ENCODE measurements at places on chromosomes 12 and 14.
A peak's percentile ranks its signal among the peaks of the same experiment; 100 is the strongest.

DNA sequence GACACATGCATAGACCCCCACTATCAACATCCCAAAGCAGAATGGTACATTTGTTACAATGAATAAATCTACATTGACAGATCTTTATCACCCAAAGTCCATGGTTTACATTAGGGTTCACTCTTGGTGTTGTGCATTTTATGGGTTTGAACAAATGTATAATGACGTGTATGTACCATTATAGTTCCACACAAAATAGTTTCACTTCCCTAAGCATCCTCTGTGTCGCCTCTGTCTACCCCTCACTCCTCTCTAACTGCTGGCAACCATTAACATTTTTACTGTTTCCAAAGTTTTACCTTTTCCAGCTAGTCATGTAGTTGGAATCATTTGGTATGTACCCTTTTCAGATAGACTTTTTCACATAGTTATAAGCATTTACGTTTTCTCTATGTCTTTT is 69.5 kb upstream of the LMO3 start:
- no peak for DNase-seq

GRCh38 chr12:29103539-29103974 is 45.5 kb upstream of the FAR2 start:
- no peak for DNase-seq

GRCh38 chr12:85923767-85924331 is 49.8 kb downstream of the NTS start:
- no peak for DNase-seq

DNA sequence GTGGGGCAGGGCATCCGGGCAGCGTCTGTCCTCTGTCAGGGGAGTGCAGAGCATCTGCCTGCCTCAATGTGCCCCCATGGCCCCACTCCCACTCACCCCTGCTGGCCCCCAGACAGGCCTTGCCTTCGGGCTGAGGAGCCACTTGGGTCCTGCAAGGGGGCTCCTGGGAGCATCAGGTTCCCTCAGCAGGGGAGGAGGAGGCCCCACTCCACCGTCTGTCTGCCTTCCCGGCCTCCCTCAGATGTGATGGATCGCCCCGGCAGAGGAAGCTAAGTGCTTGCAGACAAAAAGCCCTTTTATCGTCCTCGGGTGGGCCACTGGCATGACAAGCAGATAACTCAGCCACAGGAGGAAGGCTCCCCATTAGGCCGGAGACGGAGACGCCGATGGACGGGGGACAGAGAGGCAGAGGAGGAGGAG is 35.1 kb downstream of the NCOR2 start:
- no peak for DNase-seq

DNA sequence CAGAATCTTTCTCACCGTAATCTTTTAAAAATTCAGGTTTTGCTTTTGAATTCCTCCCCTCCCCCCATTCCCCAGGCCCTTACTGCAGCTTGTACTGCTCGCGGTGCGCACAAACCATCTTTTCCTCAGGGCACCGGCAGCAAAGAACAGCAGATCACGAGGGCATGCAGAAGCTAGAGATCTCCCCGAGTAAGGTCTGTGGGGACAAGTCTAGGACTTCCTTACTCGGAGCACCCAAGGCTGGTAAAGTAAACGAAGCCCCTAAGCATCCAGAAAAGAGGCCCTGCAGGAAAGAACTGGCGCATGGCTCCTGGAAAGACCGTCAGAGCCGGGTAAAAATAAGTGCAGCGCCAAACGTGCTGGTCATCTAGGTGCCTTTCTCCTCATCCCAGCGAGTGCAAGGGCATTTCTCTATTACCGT is 727 bp downstream of the LDHB start:
- peak; percentile 22 for DNase-seq

DNA sequence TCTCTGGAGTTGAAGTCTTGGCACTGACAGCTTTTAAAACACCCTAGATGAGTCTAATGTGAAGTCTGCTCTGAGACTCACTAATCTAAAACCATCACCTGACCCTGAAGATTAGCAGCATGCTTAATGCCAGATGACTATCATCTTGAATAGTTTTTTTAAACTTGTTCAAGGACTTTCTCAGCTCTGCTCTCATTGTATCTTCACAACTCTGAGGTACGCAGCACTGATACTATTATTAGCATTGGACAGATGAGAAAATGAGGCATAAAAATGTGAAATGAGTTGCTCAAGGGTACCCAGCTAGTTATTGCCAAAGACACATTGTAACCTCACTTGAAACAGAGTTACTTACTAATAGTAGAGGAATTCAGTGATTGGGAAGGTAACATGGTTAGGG is 4.8 kb downstream of the SLC38A1 start:
- DNase-seq = no peak

DNA sequence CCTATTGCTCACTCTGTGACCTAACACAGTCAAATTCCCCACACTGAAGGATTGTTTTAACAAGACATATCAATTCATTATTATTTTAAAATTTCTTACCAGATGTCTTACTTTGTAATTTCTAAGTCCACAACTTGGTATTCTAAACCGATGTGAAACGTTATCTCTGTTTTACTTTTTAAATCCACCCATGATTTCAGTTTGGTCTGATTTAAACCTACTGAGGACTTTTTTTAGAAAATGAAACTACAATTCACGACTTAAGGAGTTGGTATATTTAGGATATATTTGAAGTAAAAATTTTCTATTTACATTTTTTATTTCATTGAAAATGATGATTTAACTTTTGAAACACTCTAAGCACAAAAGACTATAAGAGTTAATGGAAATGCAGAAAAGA is 35.1 kb upstream of the GRIP1 start:
- no peak for DNase-seq

- DNase-seq = no peak
These were observed 189.0 kb upstream of the AMIGO2 start for GRCh38 chr12:47268501-47269454.

DNA sequence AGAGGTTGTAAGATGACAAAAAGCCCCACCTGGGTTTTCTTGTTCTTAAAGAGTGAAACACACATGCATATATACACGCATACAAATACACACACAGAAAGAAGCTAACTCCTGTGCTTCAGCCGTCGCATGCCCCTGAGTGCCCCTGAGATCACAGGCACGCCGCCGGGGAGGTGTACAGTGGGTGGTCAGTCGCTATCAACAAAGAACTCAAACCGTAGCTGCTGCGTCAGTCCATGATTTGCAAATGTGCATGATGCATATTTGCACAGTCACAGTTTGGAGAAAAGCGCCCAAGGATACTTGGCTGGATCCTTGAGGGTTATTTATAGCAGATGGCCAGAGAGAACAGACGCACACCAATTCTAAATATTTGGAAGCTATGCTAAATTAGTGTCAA is 206.9 kb downstream of the TMEM132D start:
- DNase-seq = no peak

GRCh38 chr12:95004610-95005009 is 1.1 kb upstream of the NDUFA12 start:
- no peak for DNase-seq

DNA sequence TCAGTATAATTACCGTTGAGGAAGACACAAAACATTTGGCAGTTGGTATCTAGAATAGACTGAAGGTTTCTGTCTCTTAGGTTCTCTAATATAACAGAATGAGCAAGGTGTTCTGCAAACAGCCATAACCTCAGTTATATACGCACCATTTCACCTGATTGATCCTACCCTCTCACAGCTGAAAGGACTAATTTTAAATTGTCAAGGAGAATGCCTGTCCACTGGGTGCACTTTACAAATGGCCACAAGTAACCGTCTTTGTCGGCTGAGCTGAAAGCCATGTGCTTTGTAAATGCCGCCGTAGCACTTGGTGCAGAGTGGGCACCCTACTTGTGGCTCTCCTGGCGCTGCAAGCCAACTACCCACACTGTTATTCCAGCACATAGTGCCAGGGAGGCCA is 466.3 kb downstream of the AACS start:
- DNase-seq = no peak

- DNase-seq = no peak
These were observed 42.5 kb downstream of the PRIMA1 start for GRCh38 chr14:93745603-93746273.

- no peak for DNase-seq
These were observed 26.4 kb upstream of the ZFP36L1 start for GRCh38 chr14:68819260-68819691.

DNA sequence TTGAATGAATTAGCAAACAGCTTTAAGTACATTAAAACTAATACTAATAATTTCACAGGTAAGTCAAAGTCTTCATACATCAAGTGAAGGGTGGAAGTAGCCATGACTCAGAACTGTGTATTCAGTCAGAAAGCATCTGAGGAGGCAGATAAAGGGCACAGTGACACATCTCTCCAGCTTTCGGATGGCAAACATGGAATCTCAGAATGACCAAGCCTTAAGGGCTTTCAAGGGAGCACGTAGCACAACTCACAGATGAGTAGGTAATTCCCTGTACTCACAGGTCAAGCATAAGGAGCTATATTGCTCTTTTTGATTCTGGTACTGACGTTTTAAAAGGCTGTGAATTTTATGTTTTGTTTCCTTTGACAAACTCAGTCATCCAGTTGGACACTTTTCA is 56.0 kb downstream of the MDGA2 start:
- DNase-seq = no peak

GRCh38 chr12:54352022-54352531 is 12.2 kb downstream of the GPR84 start:
- DNase-seq = no peak

DNA sequence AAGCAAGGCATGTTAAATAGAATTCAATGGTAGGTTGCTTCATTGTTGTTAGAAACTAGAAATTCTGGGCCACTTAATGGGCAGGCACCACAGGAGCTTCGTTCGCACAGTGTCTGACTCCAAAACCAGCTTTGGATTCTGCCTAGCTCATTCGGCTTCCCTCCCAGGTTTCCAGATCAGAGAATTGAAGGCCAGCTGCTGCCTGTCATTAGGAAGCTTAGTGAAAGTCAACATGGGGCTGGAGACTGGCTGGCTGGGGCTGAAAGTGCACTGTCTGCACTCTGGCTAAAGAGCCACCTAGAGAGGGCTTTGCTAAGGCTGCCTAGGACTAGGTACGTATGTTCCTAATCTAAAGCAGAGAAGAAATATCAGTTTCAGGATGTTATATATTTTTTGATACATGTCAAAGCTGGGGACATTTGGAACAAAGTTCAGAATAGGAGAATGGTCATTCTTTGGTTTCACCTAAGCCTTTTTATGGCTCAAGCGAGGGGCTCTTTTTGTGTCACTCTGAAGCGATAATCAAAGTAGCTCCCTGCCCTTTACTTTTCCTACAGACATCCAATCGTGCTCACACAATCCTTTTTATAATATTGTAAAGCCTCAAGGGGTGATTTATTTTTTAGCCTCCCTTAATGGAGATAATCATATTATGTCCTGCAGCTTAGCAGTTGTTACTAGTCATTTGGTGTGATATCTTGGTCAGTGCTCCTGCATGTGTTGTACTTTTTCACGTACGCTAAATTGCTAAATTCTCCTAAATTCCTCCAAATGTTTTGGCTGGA is 238.5 kb upstream of the NAV3 start:
- DNase-seq = no peak

- no peak for DNase-seq
These were observed 4.3 kb downstream of the TEDC1 start for GRCh38 chr14:105495101-105495989.

- no peak for DNase-seq
These were observed 149.0 kb upstream of the PRMT8 start for GRCh38 chr12:3342051-3342450.

DNA sequence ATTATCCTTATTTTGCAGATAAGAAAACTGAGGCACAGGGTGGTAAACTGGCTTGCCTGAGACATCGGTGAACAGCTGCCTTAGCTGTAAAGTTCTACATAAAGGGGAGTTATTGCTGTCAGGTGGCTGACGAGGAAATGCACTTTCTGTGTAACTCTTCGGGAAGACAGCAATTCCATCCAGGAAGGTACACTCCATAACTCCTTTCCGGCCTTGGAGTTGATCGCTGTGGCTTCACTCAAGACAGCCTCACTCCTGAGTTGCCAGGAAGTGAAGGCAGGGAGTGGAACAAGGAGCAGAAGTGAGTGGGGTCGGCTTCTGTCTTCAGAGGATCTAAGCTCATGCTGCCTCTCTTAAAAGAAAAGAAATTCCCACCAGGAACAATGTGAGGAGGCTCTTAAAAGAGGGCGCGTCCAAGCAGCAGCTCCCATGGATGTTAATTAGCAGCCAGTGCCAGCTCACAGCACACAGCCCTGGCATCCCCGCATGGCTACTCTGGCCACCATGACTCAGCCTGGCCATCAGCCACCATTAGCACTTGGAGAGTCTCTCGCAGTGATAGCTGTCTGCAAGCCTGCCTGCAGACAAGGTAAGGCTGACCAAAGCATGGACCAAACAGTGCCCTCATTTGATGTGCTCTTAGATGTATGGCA is 60.3 kb downstream of the NUAK1 start:
- DNase-seq = no peak

DNA sequence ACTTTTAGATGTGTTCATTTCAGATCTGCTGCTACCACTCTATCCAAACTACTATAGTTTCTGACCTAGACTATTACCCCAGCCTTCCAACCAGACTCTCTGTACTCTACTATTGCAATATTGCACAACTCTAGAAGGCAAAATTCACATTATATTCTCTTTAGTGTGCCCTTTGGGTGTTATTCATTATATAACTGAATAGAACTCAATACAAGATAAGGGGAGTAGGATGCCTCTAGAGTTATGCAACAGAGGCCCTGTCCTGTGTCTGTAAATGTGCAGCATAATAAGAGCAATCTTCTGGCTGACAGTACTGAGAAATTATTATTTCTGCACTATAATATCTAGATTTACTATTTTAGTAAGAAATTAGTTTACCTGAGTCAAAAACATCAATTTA is 63.1 kb downstream of the LRRC9 start:
- no peak for DNase-seq

- DNase-seq = no peak
These were observed 19.6 kb downstream of the ZCRB1 start for GRCh38 chr12:42306297-42306696.

DNA sequence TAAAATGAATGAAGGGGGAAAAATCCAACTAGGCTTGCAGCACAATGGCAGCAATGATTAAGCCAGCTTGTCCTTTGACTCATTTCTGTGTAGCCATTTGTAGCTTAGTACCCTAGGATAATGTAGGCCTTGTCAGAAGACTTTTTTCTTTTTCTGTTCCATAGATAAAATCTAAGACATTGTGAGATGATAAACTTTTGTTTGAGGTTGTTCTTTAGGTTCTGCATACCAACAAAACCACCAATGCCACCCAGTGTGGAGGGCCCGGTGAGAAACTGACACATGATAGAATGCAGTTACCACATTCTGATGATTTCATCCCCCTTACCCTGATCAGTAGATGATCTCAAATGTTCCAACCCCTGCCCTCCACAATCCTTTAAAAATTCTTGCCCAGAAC is 6.6 kb upstream of the KLRD1 start:
- DNase-seq = no peak

DNA sequence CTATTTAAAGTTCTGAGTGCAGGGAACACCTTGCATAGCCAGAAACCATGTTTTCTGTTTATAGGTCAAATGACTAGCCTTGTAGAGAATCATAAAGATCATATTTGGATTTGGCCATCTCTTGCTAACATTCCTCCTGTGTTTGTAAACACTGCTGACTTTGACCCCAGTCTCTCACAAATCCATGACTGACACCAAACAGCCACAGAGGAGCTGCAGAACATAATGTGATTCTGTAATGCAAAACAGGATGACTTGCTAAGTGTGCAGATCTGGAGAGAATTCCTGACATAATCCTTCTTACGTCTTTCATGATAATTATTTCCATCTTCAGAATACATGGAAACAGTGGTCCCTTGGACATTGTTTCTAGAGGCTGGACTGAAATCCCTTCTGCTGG is 211.8 kb downstream of the BMP4 start:
- DNase-seq = no peak

Measured in hematopoietic multipotent progenitor cell treated with erythropoietin and hydrocortisone succinate and interleukin-3 and kit ligand, for 15 days (in vitro differentiated cells).